Left colon (tissue), 2 donors: ENCODE measurements at places on chromosomes 1 and 21.

- no peak for DNase-seq
Measured at GRCh38 chr1:180842052-180842451, 70.6 kb upstream of the KIAA1614 start.

- DNase-seq = no peak
Measured at GRCh38 chr1:87794788-87795614, 466.3 kb downstream of the LMO4 start.

DNA sequence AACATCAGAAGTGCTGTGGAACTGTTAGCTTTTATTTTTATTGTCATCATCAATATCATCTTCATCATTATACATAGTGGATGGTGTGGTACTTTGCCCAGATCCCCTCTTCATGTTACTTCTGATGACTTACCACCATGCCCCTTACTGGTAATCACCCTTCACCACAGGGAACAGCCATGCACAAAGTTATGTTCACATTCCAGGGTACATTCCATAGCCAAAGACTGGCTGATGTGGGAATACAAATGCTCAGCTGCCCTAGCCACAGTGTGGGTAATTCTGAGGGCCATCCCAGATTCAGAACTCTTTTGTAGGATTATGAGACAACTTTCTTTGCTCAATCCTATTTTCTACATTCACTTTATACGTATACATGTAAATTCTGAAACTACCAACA lies 691.3 kb upstream of the CXADR start:
- DNase-seq = no peak

GRCh38 chr1:53336146-53336545 lies 8.3 kb upstream of the LRP8 start:
- no peak for DNase-seq

DNA sequence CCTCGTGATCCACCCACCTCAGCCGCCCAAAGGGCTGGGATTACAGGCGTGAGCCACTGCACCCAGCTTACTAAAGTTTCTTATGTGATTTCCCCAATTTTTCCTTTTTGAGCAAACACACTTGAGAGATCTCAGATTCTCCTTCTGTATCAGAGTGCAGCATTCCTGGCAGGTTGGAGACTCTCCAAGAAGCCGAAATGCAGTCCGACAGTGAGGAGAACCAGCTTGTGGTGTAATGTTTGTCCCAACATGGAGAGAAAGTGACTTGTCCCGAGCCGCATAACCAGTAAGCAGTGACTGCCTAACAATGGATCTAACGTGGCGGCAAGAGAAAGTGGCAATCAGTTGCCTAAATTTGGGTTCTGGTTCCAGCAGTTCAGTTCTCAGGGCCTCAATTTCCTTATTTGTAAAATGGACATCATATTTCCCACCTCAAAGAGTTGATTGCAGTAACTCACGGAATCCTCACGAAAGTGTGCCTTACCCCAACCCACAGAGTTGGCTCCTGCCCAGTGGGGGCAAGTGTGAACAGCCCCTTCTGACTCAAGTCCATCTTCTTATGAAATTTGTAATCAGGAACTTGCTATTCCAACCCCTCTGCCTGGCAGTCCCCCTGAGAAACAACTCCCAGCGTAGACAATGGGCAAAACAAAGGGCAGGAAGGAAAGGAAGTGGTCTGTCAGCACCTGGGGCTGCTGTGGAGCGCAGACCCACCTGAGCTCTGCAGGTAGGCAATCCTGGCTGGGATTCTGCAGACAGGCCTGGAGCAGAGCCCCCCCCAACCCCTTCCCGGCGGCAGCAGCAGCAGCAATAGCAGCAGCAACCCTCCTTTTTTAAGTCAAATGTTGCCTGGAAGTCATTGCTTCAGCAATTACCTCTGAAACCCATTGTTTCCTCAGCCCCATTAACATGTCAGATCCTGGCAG lies 223.6 kb upstream of the POU3F1 start:
- no peak for DNase-seq
